Fibroblast of skin of abdomen (primary cell): ENCODE measurements at places on chromosomes 16 and 17.

- no peak for DNase-seq
These were observed 3.3 kb upstream of the PSMD12 start for GRCh38 chr17:67369676-67370075.

- DNase-seq = no peak
These were observed 20.2 kb upstream of the TEKT3 start for GRCh38 chr17:15361592-15361991.

DNA sequence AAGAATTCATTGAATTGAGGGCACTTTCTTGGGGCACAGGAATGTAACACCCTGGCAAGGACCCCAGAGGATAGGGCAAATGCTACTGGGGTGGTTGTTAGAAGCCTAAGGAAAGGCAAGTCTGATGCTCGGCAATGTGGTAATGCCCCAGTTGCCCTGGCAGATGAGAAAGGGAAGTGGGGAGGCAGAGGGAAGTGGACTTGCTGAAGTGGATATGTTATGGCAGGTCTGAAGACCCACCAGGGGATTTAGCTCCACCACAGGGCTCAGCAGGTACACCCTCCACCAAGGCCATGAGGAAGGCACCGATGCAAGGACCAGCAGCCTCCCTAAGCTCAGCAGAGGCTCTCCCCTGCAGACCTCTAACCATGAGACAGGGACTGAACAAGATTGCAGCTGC, 184.8 kb downstream of the IRX5 start:
- no peak for DNase-seq

GRCh38 chr17:56835264-56835585, 1.3 kb downstream of the DGKE start:
- no peak for DNase-seq

GRCh38 chr17:71634376-71634775, 486.4 kb upstream of the SOX9 start:
- DNase-seq = no peak

GRCh38 chr17:71613996-71614395, 506.8 kb upstream of the SOX9 start:
- DNase-seq = no peak

- no peak for DNase-seq
These were observed 806 bp upstream of the CYB561 start for GRCh38 chr17:63446753-63447470.

GRCh38 chr16:84662471-84662870, 14.2 kb downstream of the KLHL36 start:
- DNase-seq = no peak

GRCh38 chr17:40129498-40129897, 7.7 kb downstream of the MSL1 start:
- DNase-seq = no peak

DNA sequence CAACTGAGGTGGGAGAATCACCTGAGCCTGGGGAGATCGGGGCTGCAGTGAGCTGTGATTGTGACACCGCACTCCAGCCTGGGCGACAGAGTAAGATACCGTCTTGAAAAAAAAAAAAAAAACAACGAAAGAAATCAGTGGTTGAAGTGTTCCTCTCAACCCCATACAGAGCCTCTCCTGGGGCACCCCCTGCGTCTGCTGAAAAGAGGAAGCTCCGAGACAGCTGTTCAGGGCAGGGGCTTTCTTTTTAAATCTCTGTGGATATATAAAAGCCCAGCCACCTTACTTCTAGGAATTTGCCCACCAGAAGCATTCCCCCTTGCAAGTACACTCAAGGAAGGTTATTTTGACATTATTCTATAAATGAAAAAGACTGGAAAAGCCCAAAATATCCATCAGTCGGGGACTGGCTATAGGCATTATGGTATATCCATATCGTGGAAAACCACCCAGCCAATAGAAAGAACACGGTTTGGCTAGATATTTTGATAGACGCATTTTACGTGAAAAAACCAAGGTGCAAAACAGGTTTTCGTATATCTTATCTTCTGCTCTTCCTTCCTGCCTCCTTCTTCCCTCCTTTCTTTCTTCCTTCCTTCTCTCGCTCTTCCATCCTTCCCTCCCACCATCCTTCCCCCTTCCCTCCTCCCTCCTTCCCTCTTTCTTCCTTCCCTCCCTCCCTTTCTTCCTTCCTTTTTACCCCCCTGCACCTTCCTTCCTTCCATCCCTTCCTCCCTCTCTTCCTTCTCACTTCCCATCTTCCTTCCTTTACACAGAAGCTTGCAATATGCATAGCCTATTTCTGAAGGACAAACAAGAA, 9.2 kb upstream of the CCL22 start:
- DNase-seq = no peak

DNA sequence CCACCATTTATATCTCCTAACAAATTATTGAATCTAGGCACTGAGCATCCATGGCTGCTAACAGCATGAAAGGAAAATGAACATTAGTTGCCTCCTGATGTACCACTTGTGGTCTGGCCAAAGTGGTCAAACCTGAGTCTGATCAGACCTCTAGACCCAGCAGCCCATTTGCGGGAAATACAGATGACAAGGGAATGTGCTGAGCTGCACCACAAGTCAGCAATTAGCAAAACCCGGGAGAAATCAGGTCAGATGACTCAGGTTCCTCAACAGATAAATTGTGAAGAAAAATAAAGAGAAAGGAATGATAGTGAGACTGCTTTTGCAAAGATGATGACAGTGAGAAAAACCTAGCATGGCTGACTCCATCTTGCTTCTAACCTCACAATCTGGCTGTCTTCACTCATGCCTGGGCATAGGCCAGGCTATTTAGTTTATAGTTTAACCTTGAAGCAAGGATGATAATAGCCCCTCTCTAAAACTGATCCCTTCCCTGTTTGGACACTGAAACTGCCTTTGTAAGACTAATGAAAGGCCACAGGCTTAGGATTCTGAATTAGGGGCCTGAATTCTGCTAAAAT, 142.7 kb upstream of the ASIC2 start:
- DNase-seq = peak; percentile 73

GRCh38 chr17:60493847-60494321, 32.2 kb downstream of the APPBP2 start:
- peak; percentile 28 for DNase-seq
